Suprapubic skin (tissue), 4 donors: ENCODE measurements at places on chromosomes 2 and 18.
A peak's percentile ranks its signal among the peaks of the same experiment; 100 is the strongest.

DNA sequence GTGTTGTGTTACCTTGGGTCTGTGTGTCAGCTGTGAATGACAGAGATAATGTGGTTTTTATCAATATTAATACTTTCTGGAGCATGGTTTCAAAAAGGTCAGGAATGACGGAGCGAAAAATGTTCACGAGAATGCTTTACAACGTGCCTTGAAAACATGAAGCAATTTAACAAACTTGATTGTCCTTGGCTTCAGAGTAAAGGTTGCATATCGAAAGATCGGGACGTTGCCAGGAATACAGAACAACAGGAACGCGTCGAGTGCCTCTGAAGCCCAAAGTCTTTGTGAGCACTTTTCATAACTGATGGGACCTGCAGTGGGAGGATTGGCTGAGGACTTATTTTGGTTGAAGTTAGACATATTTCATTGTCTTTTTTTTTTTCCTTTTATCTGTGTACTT, 206.1 kb downstream of the ZNF407 start:
- no peaks in the 10 kb centered on the region for H3K36me3 ChIP-seq
- H3K27me3 ChIP-seq = no peaks in the 10 kb centered on the region
- DNase-seq = no peak
- no peak overlapping the region for H3K4me3 ChIP-seq
- no peak overlapping the region for H3K27ac ChIP-seq
- H3K4me1 ChIP-seq = no peaks in the 10 kb centered on the region

DNA sequence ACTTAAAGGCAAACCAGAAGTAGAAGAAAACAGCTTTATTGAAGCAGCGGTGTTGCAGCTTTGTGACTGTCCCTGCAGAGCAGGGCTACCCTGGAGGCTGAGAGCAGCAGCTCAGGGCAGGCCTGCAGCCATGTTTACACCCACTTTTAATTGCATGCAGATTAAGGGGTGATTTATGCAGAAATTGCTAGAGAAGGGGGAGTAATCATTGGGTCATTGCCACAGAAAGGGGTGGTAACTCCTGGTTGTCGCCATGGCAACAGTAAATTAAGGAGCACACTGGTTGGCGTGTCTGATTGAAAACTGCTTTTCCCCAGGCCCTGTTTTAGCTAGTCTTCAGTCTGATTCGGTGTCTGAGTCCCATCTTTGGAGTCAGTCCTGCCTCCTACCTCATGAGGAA, 195.4 kb upstream of the HDAC4 start:
- H3K36me3 ChIP-seq = no peaks in the 10 kb centered on the region
- no peak overlapping the region for H3K27ac ChIP-seq
- H3K27me3 ChIP-seq = no peaks in the 10 kb centered on the region
- no peak for DNase-seq
- H3K4me1 ChIP-seq = peaks cover 3% of the 10 kb centered on the region

DNA sequence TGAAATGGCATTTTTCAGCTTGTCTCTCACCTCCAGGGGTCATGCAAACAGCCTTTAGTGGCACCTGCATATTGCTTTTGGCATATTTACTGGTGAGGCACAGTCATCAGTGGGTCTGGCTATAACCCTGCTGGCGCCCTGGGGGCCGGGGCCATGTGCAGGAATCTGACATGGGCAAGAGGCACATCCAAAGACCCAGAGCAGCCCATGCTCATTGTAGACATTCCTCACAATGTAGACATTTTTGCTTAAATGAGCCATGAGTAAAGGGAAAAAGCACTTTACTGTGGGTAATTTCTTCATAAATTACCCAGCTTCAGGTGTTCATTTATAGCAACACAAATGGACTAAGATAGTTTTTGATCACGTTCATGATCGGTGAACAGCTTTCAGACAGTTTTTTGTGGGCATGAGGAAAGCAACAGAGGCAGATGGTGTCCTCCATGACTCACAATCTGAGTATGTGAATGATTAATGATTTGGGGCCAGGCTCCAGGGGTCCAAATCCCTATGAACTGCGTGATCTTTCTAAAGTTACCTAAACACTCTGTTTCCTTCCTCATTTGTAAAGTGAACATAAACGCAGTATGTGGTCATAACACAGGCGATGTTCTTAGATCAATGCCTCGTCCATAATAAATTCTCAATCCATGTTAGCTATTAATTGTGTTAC, 85.8 kb downstream of the LIPG start:
- H3K4me3 ChIP-seq = no peak overlapping the region
- peaks cover 18% of the 10 kb centered on the region for H3K4me1 ChIP-seq
- DNase-seq = no peak
- no peaks in the 10 kb centered on the region for H3K27me3 ChIP-seq
- no peaks in the 10 kb centered on the region for H3K36me3 ChIP-seq
- no peak overlapping the region for H3K27ac ChIP-seq

DNA sequence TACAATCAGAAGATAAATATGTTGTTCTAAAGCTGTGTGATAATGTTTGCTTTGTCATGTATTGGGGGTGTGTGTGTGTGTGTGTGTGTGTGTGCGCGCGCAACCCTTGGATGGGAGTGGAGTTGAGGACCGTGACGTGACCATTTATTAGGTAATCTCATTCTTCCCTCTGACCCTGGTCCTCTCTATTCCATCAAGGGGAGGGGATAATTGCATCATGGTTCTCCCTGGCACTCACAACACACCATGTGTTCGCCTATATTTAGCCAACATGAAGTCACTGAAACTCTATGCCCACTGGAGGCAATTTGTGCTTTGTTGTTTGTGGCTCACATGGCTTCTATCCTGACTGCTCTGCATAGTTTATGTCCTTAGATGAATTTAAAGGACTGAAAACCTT, 79.8 kb upstream of the LRPPRC start:
- H3K4me3 ChIP-seq = no peak overlapping the region
- H3K36me3 ChIP-seq = no peaks in the 10 kb centered on the region
- H3K4me1 ChIP-seq = peaks cover 3% of the 10 kb centered on the region

DNA sequence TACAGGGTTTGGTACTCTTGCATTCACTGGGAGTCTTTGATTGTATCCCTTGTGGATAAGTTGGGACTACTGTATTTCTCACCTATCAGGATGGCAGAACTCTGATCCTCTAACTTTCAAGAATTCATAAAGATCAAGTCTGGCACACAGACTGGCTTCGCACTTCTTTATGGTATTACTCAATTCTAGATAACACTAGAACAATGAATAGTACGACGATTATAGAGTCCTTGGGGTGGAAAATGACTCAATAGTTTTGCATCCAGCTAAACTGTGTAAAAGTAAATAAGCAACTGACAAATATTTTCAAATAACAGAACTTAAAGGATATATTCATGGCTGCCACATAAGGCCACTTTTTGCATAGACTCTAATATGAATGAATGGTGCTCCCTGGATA, 103.4 kb upstream of the MEX3C start:
- no peak overlapping the region for H3K4me3 ChIP-seq
- H3K27ac ChIP-seq = no peak overlapping the region
- no peak for DNase-seq
- no peaks in the 10 kb centered on the region for H3K36me3 ChIP-seq
- H3K4me1 ChIP-seq = no peaks in the 10 kb centered on the region

DNA sequence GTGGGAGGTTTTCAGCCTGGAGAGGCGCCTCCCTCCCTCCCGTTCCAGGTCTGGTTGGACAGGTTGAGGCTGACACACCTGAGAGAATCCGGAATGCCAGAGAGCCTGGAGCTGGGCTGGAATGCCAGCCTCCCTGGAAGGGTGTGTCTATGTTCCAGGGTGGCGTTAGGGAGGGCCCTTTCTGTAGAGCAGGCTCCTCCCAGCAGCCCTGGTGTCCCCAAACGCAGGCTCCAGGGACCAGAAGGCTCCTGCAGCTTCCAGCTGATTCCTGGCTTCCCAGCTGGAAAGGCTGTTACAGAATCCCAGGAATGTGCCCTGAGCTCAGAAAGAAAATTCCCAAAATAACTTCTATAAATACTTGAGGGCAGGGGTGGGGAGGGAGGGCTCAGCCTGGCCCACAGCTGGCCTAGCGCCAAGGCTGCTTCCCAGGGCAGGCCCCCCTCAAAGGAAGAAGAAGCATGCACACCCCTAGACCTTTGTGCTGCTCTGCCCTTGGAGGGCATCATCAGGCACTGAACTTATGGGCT, 85.4 kb downstream of the STPG4 start:
- H3K27ac ChIP-seq = peak overlapping the region; percentile 84
- H3K4me1 ChIP-seq = peaks cover 86% of the 10 kb centered on the region
- H3K36me3 ChIP-seq = peaks cover under 1% of the 10 kb centered on the region
